Glutamatergic neuron (in vitro differentiated cells): ENCODE measurements at places on chromosomes 2 and 18. TPM values are rescaled to one million over a fixed set of nuclear protein-coding genes. Genes with fewer than 3 reads are reported as not detected.

DNA sequence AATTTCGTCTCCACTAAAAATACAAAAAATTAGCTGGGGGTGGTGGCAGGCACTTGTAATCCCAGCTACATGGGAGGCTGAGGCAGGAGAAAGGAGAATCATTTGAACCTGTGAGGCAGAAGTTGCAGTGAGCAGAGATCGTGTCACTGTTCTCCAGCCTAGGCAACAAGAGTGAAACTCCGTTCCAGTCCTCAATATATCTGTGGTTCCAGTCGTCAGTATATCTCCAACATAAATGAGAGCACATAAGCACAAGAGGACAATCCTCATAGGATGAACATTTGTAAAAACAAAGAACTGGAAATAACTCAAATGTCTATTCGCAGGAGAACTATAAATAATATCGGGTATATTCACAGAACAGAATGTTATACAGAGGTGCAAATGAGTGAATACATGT is 13.1 kb upstream of the PLEK start:
- no peak for DNase-seq

DNA sequence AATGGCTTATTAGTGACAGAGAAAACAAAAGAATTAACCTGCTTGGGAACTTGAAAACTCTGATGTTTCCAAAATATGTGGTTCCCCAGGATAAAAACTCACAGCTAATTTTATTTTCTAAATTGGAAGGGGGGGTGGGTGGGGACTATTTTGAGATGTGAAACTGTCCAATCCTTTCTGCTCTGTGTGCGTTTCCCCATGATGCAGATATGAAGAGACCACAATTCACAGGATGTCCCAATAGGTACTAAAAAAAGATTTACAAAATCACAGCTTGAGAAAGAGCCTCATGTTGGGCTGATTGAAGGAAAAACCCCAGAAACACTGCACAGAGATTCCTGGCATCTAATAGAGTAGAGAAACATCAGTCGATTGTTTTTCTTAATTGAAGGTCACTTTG is 273.2 kb downstream of the ARHGAP15 start:
- no peak for DNase-seq

DNA sequence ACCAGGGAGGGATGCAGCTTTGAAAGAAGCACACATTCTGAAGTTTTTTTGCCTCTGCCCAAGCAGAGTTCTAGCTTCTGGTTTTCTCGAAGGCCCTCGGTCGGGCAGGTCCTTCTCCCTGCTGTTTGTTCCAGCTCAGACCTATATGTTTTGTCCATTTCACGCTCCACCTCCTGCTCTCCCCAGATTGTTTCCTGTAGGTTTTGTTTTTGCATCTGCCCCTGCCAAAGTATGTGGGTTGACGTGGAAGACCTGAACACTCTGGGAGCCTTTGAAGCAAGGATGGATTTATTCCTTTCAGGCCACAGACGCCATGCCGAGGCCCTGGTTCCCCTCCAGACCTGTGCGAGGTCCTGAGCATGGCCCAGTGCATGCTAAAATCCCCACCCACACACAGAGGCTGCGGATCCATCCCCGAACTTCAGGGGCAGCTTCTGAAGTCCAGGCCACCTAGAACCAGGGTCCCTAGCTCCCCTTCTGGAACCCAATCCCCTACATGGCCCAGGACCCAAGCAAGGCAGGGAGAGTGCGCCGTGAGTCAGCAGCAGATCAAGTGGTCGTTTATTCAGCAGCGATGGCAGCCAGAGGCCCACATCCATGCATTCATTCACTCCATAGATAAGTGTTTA is 205.4 kb downstream of the KLHL29 start:
- no peak for DNase-seq

DNA sequence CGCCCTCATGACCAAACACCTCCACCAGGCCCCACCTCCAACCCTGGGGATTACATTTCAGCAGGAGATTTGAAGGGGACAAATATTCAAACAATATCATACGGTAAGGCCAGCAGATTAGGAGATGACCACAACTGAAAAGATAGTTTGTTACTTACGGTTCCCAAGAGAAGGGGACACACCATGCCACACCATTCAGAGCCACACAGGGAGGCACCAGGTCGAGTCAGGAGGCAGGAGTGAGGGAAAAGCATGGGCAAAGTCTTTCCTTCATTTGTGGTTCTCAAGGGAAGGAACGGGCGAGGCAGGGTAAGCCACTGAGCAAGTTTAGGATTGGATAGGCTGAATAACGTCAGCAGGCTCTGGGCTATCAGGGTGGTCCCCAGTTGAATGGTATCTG is 57.4 kb downstream of the FECH start:
- no peak for DNase-seq

The TXNDC2 gene
- not detected for total RNA-seq

The LNPK gene
- 78.2 TPM for total RNA-seq

GRCh38 chr2:116141891-116142474 is 1672.5 kb upstream of the DDX18 start:
- DNase-seq, result no peak

DNA sequence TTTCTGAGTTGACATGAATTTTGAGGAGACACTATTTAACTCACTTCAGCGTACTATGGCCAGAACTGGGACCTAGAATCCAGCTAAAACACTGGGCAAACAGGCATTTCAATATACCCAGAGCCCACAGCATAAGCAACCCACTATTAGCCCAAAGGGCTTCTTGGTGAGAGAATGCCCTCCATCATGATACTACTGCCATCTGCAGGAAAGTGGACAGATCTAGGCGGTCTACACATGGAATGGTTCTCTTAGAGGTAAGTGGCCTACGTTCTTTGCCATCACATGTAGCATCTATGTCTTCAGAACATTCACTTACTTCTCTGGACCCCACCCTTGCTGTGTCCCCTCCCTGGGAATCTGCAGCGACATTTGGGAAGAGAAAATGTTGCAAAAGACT is 181.3 kb upstream of the LINC00305 start:
- no peak for DNase-seq

DNA sequence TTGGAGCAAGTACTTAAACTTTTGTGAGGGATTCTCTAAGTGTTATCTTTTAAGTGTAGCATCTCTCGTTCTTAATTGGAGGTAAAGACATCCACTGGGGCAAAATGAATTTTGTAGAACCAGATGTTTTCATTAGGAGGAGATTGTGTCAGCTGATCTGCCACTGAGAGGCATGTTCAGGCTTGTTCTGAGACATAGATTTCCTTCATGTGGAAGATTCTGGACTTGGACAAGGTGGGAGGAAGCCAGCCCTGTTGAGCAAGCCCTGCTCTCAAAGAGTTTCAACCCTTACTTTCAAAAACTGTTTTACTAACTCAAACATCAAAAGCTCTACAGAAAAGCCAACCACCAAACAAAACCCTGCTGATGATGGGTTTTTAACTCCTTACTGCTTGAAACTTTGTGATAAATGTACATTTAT is 6.5 kb downstream of the MAP4K4 start:
- DNase-seq, result no peak

DNA sequence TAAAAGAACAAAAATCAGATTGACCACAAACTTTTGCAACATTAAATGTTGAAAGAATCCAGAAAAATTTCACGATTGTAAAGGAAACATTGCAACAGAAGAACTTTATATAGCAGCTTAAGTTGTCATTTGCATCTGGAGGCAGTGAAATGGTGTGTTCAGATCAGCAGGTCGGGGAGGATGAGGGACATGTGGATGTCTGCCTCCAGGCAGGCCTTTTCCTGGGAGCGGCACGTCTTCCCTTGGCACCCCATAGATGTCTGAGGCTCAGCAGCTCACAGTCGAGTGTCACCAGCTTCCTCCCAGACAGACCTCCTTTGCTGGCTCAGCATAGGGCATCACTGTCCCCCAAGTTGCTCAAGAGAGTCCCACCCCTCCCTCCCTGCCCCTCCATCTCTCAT is 44.3 kb upstream of the ASB1 start:
- DNase-seq, result no peak

GRCh38 chr2:72137498-72138010 is 10.1 kb downstream of the CYP26B1 start:
- peak; percentile 79 for DNase-seq

GRCh38 chr2:8102470-8102869 is 579.4 kb upstream of the ID2 start:
- no peak for DNase-seq
